Peyer's patch (tissue), 4 donors: ENCODE measurements at places on chromosomes 1 and 21. TPM values are rescaled to one million over a fixed set of nuclear protein-coding genes. Genes with fewer than 3 reads are reported as not detected.
A peak's percentile ranks its signal among the peaks of the same experiment; 100 is the strongest.

DNA sequence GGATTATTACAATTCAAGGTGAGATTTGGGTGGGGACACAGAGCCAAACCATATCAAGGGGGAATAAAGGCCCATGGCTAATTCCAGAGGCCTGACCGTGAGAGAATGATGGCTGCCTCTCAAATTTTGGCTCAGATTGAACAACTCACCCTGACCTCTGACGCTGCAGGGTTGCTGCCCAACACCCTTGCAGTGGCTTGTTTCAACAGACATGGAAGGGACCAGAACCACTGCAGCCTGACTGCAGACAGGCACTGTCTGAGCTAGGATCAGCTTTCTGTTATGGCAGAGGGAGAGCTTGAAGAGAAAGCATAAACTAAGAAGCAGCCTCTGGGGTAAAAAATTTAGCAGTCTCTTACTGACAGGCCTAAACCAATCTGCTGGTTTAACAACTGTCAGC lies 90.2 kb upstream of the GADD45A start:
- no peaks in the 10 kb centered on the region for H3K4me1 ChIP-seq
- no peak for DNase-seq
- H3K27ac ChIP-seq, result no peak overlapping the region
- no peaks in the 10 kb centered on the region for H3K36me3 ChIP-seq
- H3K27me3 ChIP-seq, result no peaks in the 10 kb centered on the region
- no peak overlapping the region for H3K4me3 ChIP-seq

DNA sequence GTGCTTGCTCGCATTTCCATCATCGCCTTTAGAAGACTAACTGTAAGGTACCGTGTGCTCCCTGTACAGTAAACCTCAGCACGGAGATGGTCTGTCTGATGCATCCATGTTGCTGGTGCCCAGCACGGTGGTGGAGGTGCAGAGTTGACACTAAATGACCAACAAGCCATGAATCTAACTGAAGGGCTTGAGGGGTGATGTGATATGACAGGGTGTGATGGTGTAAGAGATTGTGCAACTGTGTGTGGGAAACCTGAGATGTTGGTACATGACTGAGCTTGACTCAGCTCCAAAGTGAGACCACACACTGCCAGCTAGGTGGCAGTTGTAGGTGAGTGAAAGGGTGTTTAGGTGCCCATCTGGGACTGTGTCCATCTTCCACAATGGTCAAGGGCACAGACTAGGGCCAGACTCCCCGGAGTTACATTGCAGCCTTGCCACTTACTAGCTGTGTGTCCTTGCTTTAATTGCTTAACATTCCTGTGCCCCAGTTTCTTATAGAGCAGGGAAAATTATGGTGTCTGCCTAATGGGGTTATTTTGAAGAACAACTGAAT lies 21.4 kb downstream of the SLC2A1 start:
- H3K36me3 ChIP-seq, result no peaks in the 10 kb centered on the region
- H3K27ac ChIP-seq, result peak overlapping the region; percentile 82
- H3K27me3 ChIP-seq, result no peaks in the 10 kb centered on the region

DNA sequence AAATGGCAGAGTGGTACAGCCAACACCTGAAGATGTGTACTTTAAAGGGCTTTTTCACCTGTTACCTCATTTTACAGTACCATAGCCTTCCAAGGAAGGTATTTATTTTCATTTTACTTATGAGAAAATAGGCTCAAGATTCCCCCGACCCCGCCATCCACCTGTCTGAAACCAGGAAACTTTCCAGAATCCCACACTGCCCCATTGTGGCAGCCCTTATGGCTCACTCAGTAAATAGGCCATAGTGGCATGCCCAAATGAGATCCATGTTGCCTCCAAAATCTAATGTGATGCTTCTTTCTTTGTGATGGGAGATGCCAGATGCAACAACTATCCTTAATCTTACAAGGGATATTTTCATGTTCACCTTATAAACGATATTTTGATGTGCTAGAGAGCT lies 97.8 kb downstream of the EBNA1BP2 start:
- H3K36me3 ChIP-seq, result no peaks in the 10 kb centered on the region
- H3K4me3 ChIP-seq, result no peak overlapping the region
- no peaks in the 10 kb centered on the region for H3K4me1 ChIP-seq

GRCh38 chr1:229073251-229073650 lies 197.7 kb upstream of the RAB4A start:
- H3K36me3 ChIP-seq, result no peaks in the 10 kb centered on the region
- H3K27me3 ChIP-seq, result no peaks in the 10 kb centered on the region
- no peak overlapping the region for H3K27ac ChIP-seq
- DNase-seq, result no peak

KCNE1 gene
- total RNA-seq, result 3.8 TPM

GRCh38 chr1:5709976-5710375 lies 282.2 kb downstream of the NPHP4 start:
- no peaks in the 10 kb centered on the region for H3K27me3 ChIP-seq
- H3K36me3 ChIP-seq, result no peaks in the 10 kb centered on the region
- no peak overlapping the region for H3K4me3 ChIP-seq
- no peak overlapping the region for H3K27ac ChIP-seq
- no peak for DNase-seq
- no peaks in the 10 kb centered on the region for H3K4me1 ChIP-seq

DNA sequence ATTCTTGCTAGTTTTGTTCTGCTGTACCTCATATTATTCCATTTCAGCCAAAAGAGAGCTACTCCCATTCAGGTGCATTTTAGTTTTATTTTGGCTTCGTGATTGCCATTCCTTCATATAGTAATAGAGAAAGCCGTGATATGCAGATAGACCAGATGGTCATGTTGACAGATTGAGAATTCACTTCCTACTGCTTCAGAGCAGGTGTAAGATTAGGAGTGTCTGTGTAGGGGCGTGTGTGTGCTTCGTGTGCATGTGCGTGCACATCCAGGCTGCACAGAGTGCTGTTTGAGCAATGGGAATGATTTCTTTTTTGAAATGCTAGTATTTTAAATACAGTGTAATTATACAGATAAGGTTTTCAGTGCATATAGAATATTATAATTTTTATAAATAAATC lies 10.3 kb downstream of the NFIA start:
- no peaks in the 10 kb centered on the region for H3K4me1 ChIP-seq
- H3K27me3 ChIP-seq, result no peaks in the 10 kb centered on the region
- no peak overlapping the region for H3K4me3 ChIP-seq
- no peaks in the 10 kb centered on the region for H3K36me3 ChIP-seq
- no peak overlapping the region for H3K27ac ChIP-seq

GRCh38 chr21:46221664-46222435 lies 6.7 kb downstream of the LSS start:
- no peaks in the 10 kb centered on the region for H3K27me3 ChIP-seq
- no peak overlapping the region for H3K27ac ChIP-seq
- no peak for DNase-seq
- H3K36me3 ChIP-seq, result no peaks in the 10 kb centered on the region
- no peaks in the 10 kb centered on the region for H3K4me1 ChIP-seq

CELA3B gene
- not detected for total RNA-seq

- H3K4me1 ChIP-seq, result no peaks in the 10 kb centered on the region
- no peaks in the 10 kb centered on the region for H3K27me3 ChIP-seq
- no peak for DNase-seq
- H3K4me3 ChIP-seq, result no peak overlapping the region
- H3K36me3 ChIP-seq, result no peaks in the 10 kb centered on the region
- no peak overlapping the region for H3K27ac ChIP-seq
These were observed 111.8 kb downstream of the FNBP1L start for GRCh38 chr1:93559695-93560094.

BTBD19 gene
- total RNA-seq, result 3.1 TPM

- no peaks in the 10 kb centered on the region for H3K4me1 ChIP-seq
- no peak for DNase-seq
- no peaks in the 10 kb centered on the region for H3K27me3 ChIP-seq
- H3K4me3 ChIP-seq, result no peak overlapping the region
- no peaks in the 10 kb centered on the region for H3K36me3 ChIP-seq
- H3K27ac ChIP-seq, result no peak overlapping the region
These were observed 35.3 kb downstream of the RNF115 start for GRCh38 chr1:145788580-145788979.

TP73 gene
- total RNA-seq, result not detected

GRCh38 chr21:32455548-32455947 lies 43.0 kb downstream of the EVA1C start:
- peaks cover 4% of the 10 kb centered on the region for H3K36me3 ChIP-seq
- no peak overlapping the region for H3K27ac ChIP-seq
- no peaks in the 10 kb centered on the region for H3K27me3 ChIP-seq
- no peaks in the 10 kb centered on the region for H3K4me1 ChIP-seq

GRCh38 chr1:51729824-51730301 lies 113.0 kb downstream of the OSBPL9 start:
- peak overlapping the region; percentile 71 for H3K4me3 ChIP-seq
- peak overlapping the region; percentile 79 for H3K27ac ChIP-seq
- H3K36me3 ChIP-seq, result no peaks in the 10 kb centered on the region
- no peaks in the 10 kb centered on the region for H3K27me3 ChIP-seq

- no peaks in the 10 kb centered on the region for H3K4me1 ChIP-seq
- DNase-seq, result no peak
- H3K27ac ChIP-seq, result no peak overlapping the region
- H3K36me3 ChIP-seq, result no peaks in the 10 kb centered on the region
- no peak overlapping the region for H3K4me3 ChIP-seq
These were observed 72.7 kb downstream of the WDR4 start for GRCh38 chr21:42806509-42807140.

DNA sequence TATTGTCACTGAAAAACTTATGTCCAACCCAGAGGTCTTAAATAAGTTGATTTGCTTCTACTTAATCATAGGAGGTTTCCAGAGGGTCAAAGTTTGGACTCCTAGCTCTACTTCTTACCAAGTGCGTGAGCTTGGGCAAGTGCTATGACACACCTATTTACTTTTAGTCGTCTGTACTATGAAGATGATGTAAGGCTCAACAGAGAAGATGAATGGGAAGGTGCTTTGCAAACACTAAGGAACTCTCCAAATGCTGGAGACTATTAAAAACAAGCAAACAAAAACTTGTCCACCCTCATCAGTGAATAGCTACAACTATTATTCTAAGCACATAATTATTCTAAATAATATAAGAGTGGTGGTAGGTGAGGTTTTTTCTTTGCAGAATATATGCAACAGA lies 232.3 kb upstream of the USP24 start:
- H3K4me1 ChIP-seq, result no peaks in the 10 kb centered on the region
- H3K4me3 ChIP-seq, result no peak overlapping the region
- no peaks in the 10 kb centered on the region for H3K36me3 ChIP-seq

DNA sequence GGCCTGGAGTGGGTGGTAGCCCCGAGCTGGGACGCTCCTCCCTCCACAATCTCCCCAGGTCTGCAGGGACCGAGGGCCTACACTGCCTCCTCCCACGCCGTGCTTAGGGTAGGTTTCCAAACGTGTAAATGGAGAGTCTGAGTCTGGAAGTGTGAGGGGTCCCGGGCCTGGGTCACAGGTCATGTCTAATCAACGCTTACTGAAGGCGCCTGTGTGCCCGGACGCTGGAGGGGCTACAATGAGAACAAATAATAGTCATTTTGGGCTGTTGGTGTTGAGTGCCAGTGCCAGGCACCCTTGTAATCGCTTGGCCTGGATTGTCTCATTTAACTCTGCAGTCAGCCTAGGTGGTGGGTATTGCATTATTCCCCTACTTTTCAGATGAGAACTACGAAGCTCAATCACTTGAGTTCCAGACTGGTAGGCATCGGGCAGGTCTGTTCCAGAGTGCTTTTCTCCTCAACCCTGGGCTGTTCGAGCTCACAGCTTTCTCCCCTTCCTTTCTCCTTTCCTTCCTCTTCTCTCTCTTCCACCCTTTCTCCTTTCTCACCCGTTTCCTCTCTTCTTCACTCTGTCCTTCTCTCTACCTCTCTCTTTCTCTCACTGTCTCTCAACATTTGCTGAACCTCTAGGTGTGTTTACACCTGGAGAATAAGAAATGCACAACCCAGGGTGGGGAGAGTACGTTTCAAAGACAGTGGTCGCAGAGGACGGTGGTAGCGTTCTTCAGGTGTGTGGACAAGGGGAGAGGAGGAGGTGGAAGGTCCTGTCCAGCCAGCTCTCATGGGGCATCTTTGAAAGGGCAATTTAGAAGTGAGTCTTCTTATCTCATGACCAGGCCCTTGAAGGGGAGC lies 883 bp downstream of the SLC66A1 start:
- H3K27me3 ChIP-seq, result no peaks in the 10 kb centered on the region
- peak overlapping the region; percentile 84 for H3K4me3 ChIP-seq
- H3K27ac ChIP-seq, result peak overlapping the region; percentile 84
- H3K4me1 ChIP-seq, result peaks cover 17% of the 10 kb centered on the region

OR2L2 gene
- 0.13 TPM for total RNA-seq

DNA sequence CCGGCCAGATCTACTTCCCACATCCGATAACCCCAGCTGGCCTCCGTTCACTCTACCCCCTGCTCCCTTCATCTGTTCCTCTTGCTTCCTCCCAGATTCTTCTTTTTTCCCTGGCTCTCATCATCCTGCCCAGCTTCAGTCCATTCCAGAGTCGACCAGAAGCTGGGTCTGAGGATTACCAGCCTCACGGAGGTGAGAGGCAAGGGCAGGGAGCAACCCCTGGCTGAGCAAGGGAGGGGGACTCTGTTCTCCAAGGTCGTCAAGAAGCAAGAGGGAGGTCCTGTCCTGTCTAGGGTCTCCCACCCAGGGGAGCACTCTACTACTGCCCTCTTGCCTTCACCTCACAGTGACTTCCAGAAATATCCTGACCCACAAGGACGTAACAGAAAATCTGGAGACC lies 3.9 kb downstream of the JTB start:
- H3K36me3 ChIP-seq, result peaks cover 12% of the 10 kb centered on the region
- H3K27me3 ChIP-seq, result no peaks in the 10 kb centered on the region
- no peak overlapping the region for H3K27ac ChIP-seq
- H3K4me1 ChIP-seq, result peaks cover 12% of the 10 kb centered on the region
- H3K4me3 ChIP-seq, result no peak overlapping the region
- DNase-seq, result no peak
